ENCODE measurements at places on chromosomes 2 and 18.

GRCh38 chr2:169732075-169732474 lies 1.6 kb upstream of the KLHL23 start:
- no peak for DNase-seq

GRCh38 chr2:96618596-96619283 lies 19.4 kb downstream of the KANSL3 start:
- DNase-seq: no peak

DNA sequence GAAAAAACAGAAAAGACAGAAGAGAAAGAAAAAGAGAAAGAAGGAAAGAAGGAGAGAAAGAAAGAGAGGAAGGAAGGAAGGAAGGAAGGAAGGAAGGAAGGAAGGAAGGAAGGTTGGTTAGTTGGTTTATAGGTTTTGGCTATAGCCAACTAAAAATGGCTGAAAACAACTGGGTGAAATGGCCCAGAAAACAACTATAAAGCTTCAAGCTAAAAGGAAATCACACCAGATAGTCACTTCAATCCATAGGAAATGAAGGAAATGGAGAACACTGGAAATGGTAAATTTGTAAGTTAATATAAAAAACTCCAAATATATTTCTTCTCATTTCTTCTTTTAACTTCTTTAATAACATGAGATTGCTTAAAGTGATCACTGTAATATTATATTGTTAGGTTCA lies 118.5 kb downstream of the FBXO15 start:
- no peak for DNase-seq

GRCh38 chr18:25646971-25647370 lies 295.0 kb upstream of the ZNF521 start:
- DNase-seq: no peak

DNA sequence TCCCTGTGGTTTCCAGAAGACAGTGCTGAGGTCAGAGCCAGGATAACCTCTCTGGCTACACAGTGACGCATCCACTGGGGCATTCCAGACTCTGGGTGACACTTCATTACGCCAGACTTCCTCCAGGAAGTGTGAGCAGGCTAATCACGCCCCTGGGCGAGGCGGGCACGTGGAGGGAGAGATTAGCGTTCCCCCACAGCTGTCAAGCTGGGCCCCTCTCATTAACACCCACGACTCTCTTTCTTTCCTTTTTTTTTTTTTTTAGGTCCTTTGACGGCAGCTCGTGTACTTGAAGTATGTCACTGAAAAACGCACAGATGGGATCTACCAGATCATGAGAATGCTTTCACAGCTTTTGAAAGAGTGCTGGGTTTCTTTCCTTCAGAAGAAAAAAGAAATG lies 274.6 kb downstream of the AFF3 start:
- DNase-seq: no peak

- DNase-seq: no peak
Observed at GRCh38 chr18:67117804-67118203, 398.7 kb downstream of the DSEL start.

DNA sequence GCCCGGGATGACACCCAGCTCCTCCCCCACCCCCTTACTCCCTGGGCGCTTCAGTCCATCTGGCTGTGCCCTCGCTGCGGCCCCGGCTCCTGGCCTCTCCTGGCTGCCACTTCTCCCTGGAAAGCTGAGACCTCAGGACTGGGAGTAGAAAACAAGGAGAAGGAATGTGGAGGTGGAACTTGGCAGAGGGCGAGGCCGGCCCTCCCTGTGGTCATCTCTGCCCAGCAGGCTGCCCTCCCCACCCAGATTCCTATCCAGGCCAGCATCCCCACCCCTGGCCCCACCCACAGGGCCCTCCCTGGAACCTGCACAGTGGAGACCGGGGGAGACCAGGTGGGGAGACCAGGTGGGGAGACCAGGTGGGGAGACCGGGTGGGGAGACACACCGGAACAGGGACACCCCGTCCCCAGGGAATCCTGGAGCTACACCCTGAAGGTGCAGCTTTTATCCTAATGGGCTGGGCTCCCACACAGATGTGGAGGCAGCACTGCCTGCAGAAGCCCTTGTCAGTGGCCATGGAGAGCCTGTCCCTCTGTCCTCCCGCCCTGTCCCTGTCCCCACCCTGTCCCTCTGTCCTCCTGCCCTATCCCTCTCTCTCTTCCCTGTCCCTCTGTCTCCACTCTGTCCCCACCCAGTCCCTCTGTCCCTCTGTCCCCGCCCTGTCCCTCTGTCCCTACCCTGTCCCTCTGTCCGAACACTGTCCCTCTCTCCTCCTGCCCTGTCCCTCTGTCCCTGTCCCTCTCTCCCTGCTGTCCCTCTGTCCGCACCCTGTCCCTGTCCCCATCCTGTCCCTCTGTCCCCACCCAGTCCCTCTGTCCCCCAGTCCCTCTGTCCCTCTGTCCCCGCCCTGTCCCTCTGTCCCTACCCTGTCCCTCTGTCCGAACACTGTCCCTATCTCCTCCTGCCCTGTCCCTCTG lies 157.1 kb downstream of the PXDN start:
- DNase-seq: no peak

GRCh38 chr2:37590119-37590571 lies 81.3 kb downstream of the CDC42EP3 start:
- DNase-seq: no peak

DNA sequence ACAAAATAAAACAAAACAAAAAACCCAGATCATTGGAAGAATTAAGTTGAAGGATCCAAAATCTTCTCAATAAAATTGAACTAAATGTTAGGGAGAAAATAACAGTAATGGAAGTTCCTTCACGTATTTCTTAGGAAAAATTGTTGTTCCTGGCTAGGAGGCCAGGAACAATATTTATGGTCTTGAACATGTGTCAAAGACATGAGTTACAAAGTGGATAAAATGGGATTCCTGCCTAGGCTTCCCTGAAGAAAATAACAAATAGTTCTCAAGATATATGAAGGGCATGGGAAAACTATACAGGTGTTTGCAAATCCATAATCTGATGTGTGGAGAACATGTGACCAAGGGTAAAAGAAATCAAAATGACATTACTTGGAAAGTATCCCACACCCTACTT lies 67.6 kb upstream of the ITGB6 start:
- no peak for DNase-seq

DNA sequence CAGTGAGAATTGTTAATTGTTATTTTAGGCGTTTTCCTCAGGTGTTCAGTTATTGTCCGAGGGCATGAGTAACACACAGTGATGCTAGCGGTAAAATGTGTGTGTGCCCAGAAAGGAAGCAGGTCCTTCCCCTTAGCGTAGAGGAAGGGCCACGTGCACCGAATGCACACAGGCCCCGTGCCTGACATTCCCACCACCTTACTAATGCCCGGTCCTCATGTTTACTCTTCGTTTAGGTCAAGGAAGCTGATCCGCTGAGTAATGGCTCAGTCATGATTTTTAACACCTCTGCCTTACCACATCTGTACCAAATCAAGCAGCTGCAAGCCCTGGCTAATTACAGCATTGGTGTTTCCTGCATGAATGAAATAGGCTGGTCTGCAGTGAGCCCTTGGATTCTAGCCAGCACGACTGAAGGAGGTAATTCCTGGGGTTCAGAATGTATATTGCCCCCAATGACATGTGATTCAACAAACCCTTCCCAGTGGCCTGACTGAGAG lies 76.7 kb downstream of the MERTK start:
- no peak for DNase-seq

DNA sequence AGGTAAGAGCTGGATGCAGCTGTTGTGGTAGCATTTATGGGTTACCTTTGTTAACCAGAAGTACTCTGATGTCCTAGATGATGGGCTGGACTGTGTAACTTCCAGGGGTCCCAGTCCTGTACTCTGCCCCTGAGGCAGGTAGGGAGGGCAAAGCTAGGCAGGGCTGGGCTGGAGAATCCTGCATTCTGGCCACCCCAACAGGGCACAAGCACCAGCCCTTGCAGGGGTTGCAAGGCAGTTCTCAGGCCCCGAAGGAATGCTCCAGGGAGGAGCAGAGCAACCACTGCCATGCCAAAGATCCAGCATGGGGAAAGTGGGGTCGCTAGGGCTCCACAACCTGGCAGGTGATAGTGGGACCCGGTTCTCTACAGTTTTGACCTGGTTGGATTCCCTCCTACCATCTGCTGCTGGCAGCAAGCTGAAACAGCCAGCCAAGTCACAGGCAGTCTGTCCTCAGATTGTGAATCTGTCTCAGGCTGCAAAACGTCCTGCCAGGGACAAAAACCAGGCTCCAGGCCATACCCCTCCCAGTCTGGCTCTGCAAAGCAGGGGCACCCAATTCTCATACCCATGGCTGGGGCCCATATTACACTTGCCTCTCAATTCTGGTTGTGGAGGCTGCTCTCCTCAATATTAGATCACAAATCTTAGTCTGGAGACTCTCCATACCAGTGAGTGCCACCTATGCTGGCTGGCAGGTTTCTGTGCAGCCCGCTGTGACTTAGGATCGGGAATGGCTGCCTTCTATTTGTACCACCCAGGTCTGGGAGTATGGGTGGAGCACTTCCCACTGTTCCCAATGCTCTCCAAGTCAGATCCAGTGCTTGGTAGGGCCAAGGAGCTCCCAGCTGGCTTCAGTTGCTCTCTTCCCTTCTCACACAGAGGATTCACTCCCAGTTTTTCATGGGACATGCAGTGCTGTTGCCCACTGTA lies 61.1 kb downstream of the SMCHD1 start:
- DNase-seq: no peak
